ENCODE measurements at places on chromosomes 7 and 10.
A peak's percentile ranks its signal among the peaks of the same experiment; 100 is the strongest.

DNA sequence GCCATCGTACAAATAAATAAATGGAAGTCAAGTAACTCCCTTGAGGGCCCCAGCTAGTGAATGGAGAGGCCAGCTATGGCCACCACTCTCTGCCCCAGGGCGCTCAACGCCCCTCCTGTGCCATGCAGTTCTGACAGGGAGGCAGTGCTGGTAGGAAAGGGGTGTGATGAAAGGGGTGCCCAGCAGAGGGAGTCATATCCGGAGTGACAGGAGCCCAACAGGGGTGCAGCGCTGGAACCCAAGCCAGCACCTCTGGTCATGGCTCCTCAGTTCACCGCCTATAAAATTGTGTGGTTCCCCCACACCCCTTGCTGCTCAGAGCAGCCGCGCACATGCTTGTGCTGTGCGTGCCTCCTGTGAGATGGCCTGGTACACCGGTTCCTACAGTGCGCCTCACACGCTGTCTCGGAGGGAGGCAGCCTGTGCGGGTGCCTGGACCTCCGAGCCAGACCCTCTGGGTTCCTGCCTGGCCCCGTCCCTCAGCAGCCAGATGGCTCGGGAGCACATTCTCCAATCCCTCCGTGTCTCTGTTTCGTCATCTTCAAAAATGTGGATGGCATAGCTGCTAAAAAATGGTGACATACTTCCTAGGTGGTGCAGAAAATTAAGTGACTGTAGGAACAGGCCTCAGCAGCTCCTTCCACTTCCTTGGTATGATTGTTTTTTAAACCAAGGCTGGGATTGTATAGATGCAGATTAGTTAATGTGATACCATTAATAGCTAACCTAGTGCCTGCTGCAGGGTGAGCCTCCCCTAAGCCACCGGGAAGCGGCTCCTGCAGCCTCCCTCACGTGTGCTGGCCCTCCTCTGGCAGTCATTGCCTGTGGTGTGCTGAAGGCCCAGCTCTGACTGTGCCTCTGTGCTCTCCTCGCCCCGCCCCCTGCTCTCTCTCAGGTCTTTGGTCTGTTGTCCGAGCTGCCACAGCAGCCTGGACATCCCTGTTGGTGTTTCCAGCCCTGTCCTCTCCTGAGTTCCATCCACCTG lies 125.8 kb downstream of the EGFR start:
- peak; percentile 60 for DNase-seq

- no peak for DNase-seq
Observed at GRCh38 chr7:137771273-137771672, 75.5 kb downstream of the DGKI start.

GRCh38 chr10:66151346-66151745 lies 774.5 kb upstream of the LRRTM3 start:
- no peak for DNase-seq

DNA sequence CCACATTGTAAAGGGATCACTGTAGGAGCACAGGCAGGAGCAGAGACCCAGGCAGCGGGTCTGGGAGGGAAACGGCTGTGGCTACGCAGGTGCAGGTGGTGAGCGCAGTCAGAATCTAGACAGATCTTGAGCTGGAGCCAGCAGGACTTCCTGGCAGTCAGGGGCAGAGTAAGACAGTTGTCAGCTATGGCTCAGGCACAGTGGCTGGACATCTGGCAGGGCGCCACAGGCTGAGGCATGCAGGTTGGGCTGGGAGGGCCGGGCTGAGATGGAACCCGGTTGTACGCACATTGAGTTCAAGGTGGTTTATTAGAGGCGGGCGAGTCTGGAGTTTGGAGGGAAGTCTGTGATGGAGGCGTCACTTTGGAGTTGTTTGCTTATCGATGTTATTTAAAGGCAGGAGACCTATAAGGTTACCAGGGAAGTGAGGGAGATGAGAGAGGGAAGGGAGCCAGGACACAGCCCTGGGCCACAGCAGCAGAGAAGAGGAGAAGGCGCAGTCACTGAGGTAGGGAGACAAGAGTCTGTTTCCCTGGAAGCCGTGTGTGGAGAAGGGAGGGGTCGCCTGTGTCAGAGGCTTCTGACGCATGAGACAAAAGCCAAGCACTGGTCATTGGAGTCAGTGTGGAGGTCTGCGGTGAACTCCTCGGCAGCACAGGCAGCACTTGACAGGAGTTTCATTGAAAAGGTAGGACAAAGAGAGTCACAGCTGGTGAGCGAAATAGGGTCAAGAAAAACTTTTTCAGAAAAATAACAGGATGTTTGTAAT lies 73.8 kb downstream of the LANCL2 start:
- no peak for DNase-seq

DNA sequence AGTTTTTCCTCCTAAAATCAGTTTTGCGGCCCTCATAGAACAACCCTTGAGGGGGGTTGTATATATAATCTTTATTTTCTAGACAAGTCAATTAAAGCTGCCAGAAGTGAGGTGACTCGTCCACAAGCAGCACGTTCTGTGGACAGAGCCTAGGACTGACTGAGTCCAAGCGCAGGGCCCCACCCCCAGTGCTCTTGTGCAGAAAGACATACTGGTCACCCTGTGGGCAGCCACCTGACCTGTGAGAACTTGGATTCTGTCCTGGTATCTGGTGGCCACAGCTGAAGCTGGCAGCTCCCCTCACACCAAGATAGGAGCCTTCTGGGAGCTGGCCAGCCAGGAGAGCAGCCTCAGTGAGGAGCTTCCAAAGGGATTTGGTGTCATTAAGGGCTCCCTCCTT lies 89.3 kb downstream of the GRK5 start:
- no peak for DNase-seq

DNA sequence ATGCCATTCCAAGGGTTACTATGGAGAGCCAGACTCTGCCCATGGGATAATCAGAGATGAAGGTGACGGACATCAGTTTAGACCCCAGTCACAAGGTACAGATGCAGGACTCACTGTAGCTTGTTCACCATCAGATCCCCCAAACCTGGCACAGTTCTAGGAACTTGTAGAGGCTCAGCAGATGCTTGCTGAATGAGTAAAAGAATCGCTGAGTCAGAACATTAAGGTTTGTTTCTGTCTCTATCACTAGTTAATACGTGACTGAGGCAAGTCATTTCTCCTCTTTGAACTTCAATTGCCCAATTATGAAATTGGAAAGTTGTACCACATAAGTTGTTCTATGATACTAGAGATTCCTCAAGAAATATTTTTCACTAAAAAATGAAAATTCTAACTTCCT lies 65.1 kb downstream of the PPP1R3C start:
- DNase-seq: no peak

GRCh38 chr7:119802147-119802546 lies 470.8 kb upstream of the KCND2 start:
- no peak for DNase-seq

GRCh38 chr10:96918214-96919002 lies 86.3 kb downstream of the LCOR start:
- DNase-seq: no peak

DNA sequence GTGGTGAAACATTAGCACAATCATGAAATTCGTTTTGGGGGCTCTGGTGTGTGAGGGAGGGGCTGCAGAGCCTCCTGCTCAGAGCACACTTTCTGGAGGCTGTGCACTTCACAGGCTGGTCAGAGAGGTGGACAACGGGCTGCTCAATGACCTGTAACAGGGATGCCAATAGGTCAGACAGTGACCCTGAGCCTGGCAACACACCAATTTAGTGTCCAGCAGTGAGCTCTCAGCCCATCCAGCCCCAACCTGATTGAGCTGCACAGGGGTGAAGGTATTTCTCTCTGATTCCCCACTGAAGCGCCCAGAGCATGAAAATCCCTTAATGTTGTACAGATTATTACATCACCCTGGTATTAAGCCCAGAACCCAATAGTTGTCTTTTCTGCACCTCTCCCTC lies 191.3 kb upstream of the ZNF32 start:
- peak; percentile 22 for DNase-seq

DNA sequence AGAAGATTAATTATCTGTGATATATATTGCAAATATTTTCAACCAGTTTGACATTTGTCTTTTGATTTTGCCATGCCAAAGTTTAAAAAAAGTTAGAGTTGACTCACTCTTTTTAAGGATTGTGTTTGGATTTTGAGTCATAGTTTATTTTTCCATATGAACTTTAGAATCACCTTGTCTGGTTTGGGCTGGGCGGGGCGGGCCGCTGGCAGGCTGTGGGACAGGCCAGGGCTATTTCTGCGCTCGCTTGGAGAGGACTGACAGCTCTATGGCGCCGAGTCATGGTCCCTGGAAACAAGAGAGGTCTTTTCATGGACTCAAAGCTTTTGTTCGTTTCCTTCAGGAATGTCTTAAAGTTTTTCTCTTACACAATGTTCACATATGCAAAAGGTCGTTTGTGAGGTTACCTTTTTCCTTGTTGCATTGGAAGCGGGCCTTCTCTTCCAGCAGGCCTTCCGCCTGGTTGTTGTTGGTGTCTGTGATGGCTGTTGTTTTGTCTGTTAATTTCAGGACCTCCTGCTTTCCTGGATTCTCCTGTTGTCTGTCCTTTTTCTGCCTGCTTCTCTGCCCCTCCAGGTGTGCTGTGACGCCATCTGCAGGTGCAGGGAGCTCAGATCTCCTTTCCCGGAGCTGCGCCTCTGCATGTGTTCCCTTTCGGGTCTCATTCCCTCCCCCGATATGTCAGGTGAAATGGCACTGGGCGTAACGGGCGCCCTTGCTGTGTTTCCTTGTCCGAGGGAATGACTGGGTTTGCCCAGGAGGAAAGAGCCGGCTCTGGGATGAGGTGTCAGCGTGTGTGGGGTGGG lies 53.8 kb downstream of the INPP5A start:
- no peak for DNase-seq

DNA sequence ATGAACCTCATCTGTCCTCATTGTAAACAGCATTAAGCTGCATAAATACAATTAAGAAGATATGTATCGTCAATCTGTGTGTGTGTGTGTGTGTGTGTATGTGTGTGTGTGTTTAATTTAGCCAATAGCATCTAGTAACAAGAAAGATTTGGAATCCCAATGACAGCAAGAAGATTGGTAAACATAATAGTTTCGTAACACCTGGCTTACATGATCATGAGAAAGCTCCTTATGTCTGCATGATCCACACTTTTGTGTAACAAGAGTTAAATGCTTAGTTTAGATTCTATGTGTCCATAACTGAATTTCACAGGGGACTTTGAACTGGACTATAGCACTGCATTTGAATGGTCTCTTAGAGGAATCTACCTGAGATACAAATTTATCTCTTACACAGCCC lies 191.0 kb upstream of the BET1 start:
- DNase-seq: no peak

DNA sequence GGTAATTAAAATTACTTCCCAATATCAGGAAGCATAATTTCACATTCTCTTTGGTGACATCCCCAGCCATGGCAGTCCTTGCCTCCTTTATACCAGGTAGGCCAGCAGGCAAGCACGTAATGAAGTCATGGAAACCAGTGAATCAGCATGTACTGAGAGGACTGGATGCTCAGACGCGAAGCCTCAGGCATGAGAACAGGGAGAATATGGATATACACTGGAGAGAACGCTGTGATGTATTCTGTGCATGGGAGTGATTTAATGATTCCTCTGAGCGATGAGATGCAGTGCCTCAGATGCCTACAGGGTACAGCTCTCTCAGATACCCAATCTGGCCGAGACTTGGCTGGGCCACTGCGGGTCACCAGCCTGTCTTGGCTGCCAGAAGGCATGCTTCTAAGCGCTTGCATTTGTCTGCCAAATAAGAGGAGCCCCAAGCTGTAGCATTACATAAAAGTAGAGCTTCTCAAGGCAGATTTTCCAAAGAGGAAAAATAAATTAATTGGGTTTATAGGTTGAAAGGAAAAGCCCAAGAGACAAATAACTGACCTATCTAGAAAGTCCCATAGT lies 238.1 kb downstream of the RELN start:
- no peak for DNase-seq

GRCh38 chr10:119644205-119644814 lies 6.9 kb upstream of the BAG3 start:
- DNase-seq: peak; percentile 71

DNA sequence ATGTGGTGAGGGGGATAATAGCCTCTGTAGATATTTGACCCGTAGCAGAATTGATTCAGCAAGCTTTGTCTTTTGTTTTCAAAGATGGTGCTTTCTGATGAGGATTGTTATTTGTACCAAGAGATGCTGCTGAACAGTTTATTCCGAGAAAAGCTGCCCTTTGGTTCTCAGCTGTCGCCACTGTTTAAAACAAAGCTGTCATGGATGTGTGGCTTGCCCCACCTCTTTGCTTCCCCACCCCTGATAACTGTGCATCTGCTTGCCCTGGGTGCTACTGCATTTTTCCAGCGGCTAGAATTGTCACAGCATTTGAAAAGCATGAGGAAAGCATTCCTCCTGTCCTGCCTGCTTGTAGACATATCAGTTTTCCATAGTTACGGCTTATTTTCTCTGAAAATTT lies 226.9 kb upstream of the CSTF2T start:
- DNase-seq: no peak

- no peak for DNase-seq
Observed at GRCh38 chr10:113547426-113547825, 5.4 kb upstream of the HABP2 start.

- no peak for DNase-seq
Observed at GRCh38 chr7:37142958-37143357, 305.7 kb downstream of the ELMO1 start.

- no peak for DNase-seq
Observed at GRCh38 chr10:8130973-8131911, 76.8 kb downstream of the GATA3 start.

DNA sequence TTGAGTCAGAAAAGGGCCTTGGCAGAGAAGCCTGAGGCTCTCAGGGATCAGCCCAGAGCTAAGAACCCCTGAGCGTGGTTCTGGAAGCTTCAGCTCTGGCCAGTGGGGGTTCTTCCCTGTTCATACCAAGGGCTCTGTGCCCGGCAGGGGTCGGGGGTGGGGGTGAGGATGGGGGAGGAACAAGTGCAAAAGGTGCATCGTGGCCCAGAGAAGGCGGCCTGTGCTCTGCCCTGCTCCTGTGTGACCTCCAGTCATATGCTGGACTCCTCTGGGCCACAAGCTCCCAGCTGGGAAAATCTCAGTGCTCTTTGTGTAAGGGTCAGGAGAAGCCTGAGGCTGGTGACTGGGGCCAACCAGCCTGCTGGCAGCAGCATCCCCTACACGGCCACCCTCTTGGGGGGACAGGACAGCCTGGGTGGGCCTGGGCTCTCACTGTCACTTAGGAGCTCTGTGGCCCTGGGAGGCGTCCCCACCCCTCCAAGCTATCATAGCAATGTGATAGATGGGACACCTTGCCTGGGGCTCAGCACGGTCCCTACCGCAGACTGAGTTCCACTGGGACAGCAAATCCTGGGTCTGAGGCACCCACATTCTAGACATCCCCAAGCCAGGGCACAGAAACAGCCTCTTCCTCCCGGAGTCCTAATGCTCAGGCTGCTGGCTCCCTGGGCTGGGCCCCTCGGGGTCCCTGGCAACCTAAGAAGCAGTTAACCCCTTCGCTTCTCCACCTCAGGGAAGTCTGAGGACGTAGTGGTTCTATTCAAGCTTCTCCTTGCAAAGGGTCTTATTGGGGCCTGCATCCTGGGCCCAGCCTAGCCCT lies 2.5 kb downstream of the MMRN2 start:
- peak; percentile 47 for DNase-seq
